Frontal cortex (tissue), 4 donors: ENCODE measurements at places on chromosomes 3 and 15. TPM values are rescaled to one million over a fixed set of nuclear protein-coding genes. Genes with fewer than 3 reads are reported as not detected.

FGF7 gene
- total RNA-seq = 0.41 TPM

GOLGA8R gene
- 0.82 TPM for total RNA-seq

IDH3A gene
- total RNA-seq = 46.1 TPM

PLSCR4 gene
- 5.7 TPM for total RNA-seq
